Ecto neural progenitor cell (in vitro differentiated cells): ENCODE measurements at places on chromosomes 5 and 9.

DNA sequence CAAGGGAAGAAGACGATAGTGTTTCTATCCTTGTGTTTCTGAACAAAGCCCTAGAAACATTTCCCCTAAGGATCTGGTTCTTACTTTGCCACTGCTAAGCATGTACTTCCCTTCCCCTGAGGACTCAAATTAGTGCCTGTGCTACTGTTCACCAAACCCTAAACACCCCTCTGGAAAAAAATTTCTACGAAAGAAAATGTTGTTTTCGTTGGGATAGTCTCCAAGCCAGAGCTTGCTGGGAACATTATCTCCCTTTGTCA, 294.6 kb downstream of the BNC2 start:
- no peak for DNase-seq

DNA sequence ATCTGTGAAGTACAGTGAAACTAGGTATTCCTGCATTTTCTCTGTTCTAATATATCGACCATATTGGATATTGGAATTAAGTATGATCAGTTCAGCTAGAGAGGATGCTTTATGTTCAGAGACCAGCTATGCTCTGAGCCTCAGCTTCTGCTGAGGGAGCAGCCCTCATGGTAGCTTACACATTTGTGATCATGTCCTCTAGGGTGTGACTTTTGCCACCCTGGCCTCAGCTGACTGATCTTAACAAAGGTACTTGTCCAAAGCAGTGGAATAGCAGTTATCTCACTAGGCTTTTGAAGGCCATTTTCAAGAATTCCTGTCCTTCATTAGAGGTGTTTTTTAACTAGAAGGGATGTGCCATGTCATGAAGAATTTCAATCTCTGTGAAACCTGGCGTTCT, 9.3 kb downstream of the SCAMP1 start:
- no peak for DNase-seq

GRCh38 chr5:93899026-93899600, 157.7 kb upstream of the POU5F2 start:
- DNase-seq, result no peak

GRCh38 chr9:26940779-26941178, 6.3 kb downstream of the PLAA start:
- DNase-seq, result no peak

- no peak for DNase-seq
Observed at GRCh38 chr9:12494411-12494810, 198.8 kb upstream of the TYRP1 start.

DNA sequence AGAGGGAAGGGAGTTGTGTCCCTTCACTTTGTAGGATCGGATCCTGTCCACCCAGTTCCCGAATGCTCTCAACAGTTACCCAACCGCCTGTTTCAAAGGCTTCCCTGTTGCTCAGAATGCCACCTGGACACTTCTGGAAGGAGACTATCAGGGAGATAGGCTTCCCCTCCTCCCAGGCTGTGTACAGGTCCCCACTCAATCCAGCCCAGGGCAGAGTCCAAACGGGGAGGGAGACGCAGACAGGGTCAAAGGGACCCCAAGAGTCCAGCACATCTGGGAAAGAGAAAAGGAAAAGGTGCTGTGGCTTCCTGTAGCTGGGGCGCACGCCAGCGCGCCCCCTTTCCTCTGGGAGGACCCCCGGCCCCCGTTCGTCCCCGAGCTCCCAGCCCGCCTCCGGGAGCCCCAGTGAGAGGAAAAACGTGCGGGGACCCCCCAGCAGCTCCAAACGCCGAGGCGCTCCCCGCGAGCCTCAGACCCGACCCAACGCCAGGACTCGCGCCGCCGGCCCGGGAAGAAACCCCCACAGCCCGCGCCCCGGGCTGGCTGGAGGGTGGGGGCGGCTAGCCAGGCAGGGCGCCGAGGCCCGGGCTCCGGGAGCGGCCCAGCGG, 640 bp downstream of the SURF4 start:
- DNase-seq, result no peak
